Hematopoietic multipotent progenitor cell treated with erythropoietin and hydrocortisone succinate and interleukin-3 and kit ligand, for 8 days (in vitro differentiated cells): ENCODE measurements at places on chromosomes 11 and 22.
A peak's percentile ranks its signal among the peaks of the same experiment; 100 is the strongest.

DNA sequence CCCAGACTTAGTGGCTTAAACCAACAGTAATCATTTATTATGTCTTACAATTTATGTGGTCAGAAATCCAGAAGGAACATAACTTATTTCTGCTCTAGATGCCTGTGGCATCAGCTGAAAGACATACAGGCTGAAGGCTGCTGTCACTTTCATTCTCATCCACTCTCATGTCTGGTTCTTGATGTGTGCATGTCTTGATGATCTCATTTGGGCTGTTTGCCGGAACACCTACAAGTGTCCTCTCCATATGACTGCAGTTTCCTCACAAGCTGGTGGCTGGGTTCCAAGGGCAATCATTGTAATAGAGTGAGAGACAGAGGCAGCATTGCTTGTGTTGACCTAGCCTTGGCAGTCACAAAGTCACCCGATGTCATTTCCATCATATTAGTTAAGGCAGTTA is 1375.9 kb upstream of the RAG2 start:
- DNase-seq, result no peak

DNA sequence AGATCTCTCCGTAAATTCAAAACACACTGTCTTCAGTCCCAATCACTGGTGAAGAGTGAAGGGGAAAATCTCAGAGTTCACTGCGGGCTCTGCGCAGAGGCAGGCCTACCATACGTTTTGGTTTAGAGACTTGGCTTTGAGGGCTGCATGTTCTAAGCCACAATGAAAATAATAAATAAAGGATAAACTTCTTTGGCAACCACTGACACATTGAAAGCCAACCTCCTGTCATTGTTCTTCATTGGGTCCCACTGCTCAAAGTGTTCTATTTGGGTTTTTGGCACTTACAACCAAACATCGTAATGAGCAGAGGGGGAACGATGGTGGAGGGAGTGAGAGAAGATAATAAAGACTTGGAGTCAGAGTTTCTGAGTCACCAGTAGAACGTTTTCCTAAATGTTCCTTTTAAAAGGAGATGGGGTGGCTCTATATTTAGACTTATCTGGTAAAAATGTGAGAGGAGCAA is 472.9 kb downstream of the SOX6 start:
- no peak for DNase-seq

- DNase-seq, result no peak
Measured at GRCh38 chr11:30788849-30789248, 202.7 kb upstream of the MPPED2 start.

GRCh38 chr22:46549971-46550641 is 12.7 kb upstream of the CELSR1 start:
- DNase-seq, result no peak

- DNase-seq, result no peak
Measured at GRCh38 chr11:8356721-8357504, 93.2 kb upstream of the LMO1 start.

GRCh38 chr11:9525116-9525515 is 48.4 kb upstream of the WEE1 start:
- no peak for DNase-seq

DNA sequence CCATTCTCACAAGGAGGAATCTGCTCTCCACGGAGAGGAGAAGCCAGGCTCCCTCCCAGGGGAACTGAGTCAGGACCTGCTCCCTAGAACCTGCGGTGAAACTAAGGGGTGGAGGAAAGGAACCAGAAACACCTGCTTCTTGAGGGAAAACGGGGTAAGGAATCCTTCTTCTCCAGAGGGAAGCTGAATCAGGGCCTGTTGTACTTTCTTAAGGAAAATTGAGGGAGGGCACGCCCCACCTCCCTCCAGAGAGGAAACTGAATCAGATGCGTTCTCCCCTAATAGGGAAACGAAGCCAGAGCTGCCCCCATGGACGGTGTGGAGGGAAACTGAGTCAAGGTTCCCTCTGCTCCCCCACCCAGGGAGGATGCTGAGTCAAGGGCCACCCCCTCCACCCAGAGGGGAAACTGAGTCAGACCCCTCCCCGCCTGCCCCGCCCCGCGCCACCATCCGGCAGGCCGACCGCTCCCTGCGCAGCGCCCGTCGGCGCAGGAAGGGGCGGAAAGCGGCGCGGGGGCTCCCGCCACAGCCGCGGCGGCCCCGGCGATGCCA is 393 bp downstream of the RELA start:
- DNase-seq, result no peak

- no peak for DNase-seq
Measured at GRCh38 chr11:119752946-119753345, 23.9 kb upstream of the NECTIN1 start.

DNA sequence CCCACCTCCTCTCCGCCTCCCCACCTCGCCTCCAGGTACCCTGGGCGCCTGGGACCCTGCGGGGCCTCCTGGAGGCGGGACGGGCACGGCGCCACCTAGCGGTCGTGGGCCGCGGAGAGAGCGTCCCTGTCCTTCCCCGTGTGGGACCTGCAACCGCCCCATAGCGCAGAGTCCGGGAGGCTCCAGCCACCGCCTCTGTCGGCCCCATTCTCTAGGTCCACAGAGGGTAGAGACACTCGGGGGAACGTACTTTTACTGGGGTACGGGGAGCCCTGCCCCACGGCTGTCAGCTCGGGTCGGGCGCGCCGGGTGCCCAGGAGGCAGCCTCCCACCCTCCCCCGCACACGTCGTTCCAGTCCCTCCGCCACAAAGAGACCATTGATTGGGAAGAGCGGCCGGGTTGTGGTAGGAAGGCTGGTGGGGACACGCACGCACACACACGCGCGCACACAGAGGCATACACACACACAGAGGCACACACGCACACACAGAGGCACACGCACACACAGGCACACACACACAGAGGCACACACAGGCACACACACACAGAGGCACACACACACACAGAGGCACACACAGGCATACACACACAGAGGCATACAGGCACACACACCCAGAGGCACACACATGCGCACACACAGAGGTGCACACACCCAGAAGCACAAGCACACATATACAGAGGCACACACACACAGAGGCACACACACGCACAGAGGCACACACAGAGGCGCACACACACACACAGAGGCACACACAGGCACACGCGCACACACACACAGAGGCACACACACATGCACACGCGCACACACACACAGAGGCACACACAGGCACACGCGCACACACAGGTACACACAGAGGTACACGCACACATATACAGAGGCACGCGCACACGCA is 12.6 kb upstream of the NECTIN1 start:
- peak; percentile 72 for DNase-seq

- DNase-seq, result no peak
Measured at GRCh38 chr11:87491381-87491780, 453.6 kb downstream of the TMEM135 start.
